ENCODE measurements at places on chromosomes 7 and 10.

DNA sequence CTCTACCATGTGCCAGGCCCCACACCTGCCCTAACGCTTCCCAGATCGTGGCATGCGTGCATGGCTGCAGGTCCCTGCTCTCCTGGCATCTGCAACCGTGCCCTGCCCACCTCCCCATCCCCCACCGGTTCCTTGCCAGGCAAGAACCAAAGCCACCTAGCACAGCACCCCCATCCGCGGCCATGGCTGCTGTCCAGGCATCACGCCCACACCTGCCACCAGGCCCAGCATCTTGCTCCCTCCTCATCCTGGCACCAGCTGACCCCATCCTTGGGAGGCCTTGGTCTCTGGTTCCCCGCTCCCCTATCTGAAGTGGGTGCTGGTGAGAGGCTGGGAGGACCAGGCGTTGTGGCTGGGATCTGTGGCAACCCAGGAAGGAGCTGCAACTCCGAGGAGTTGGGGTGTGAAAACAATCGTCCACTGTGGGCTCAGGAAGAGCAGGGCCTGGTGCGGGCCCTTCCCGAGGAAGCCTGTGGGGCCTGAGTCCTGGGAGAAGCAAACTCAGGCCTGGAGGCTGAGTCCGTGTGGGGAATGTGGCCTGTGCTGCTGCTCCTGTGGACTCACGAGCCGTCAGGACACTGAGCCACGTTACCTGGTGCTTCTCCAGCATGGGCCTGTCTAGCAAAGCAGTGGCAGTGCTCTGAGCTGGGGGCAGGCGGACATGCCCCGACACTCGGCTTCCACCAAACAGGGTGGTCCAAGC lies 417.1 kb downstream of the DNAJB6 start:
- DNase-seq: no peak

GRCh38 chr7:24715661-24716479 lies 41.4 kb downstream of the GSDME start:
- peak; percentile 10 for DNase-seq

GRCh38 chr7:94239661-94240234 lies 154.9 kb upstream of the COL1A2 start:
- DNase-seq: no peak

GRCh38 chr7:128741491-128741890 lies 2.3 kb downstream of the CALU start:
- no peak for DNase-seq

- DNase-seq: no peak
Observed at GRCh38 chr7:103075337-103075918, 488 bp downstream of the ARMC10 start.

DNA sequence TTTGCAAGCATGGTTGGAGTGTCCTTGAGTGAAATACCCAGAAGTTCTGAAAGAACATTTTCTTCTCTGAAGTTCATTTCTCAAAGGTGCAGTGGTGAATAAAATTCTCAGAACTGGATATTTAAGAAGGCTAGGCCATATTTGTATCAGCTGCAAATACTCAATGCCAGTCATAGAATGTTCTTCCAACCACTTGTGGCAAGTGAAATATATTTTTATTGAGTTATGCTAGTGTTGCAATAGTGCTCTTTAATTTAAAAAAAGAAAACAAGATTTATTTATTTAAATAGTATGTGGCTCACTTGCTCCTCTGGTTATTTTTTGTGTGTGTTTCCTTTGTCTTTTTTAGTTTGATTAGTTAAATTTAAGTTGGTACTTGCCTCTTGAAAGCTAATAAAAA lies 64.5 kb downstream of the PALS2 start:
- DNase-seq: no peak

DNA sequence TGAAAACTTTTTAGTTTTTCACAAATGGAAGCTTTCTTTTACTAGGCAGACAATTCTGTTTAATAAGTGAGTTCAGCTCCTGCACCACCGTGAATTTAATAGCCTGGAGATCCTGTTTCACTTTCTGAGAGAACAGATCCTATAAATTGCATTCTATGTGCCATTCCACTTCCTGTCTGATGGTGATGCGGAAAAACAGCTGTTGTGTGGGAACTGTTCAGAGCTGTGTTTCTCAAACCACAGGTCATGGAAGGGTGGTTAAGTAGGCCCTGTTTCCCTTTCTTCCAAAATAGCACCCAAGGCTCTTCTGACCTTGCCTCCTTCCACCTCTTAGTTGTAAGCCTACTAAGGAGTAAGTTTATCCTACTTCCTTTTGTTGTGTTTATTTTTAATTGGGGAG lies 97.2 kb upstream of the DKK1 start:
- DNase-seq: no peak

DNA sequence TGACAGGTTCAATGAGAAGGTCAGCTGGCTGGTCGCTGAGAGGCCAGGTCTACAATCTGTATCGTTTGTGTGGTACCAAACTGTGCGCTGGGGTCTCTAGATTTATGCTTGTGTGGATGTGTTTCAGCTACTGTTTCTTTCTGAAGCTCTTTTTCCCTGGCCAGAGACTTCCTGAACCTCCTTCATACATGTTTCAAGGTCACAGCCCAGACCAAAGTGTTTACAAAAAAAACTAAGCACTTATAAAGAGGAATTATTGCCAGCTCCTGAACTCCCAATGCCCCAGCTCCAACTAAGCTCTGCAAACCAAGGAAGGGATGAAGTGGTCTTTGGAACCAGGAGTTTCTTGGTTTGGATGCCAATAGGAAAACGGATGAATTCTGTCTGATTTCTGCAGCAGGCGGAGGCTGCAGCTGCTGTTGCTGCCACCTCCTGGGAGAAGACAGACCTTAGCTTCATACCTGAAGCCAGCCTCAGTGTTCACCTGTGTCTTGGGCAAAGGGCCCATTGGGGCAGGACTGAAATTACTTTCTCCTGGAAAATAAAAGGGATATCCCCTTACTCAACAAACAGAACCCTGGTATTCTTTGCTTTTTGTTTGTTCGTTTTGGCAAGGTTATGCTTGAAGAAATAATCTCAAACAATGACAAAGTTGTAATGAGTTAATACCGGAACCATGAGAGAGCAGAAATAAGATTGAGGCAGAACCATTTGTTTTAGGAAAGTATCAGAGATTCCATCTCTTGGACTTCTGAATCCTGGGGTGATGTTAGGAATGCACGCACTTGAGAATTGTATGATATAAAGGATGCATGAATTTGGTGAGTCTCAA lies 24.6 kb upstream of the MKLN1 start:
- no peak for DNase-seq

DNA sequence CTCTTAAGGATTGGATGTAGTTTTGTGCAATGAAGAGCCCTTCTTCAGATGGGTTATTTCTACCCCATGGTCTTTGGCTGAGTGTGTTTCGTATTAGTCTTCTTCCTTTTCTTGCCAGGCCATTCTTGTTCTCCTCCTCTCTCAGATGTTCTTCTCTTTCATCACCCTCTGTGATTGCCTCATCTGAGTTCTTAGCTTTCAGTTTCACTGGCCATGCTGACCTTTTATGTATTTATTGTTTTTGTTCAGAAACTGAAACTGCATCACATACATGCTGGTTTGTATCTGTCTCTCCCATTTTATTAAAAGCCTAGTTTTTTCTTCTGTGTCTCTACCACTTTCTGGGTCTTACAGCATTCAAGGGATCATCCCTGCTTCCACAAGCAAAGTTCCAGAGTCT lies 21.7 kb upstream of the PCGF5 start:
- no peak for DNase-seq

- DNase-seq: no peak
Observed at GRCh38 chr10:111360260-111360925, 283.6 kb downstream of the ADRA2A start.

DNA sequence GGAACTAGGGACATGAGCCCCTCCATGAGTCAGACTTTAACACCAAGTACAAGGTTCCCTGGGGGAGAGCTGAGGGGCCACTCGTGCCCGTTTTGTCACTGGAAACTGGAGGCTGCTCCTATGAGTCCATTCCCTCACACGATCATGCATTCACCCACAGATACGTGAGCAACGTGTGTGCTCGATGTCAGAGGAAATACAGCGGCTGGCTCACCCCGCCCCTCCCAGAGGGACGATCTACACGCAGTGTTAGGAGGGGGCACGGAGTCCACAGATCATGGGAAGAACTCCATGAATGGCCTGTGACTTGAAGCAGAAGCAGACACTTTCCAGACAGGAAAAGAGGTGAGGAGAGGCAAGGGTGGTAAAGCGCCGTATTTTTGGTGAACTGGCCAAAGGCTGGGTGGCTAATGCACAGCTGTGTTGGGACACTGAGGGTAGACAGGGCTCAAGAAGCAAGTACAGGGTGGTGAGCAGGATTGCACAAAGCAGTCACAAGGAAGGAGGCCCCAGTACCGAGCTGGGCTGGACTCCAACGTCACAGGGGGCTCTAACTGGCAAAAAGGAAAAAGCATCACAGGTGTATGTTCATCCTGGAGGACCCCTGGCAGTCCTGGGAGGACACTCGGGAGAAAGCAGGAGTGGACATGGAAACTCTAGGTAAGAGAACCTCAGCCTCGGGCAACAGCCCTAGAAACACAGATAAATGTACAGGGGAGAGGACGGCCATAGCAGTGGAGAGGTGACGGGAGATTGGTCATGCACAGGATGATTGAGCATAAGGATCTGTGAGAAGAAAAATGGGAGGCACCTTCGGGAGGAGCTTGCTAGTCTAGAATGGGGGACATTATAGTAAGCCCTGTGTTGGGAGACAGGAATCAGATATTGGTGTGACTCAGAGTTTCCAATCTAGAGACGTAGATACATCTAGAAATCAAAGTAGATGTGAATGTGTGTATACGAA lies 41.2 kb downstream of the TNS3 start:
- DNase-seq: no peak

GRCh38 chr7:28986028-28986764 lies 28.1 kb upstream of the TRIL start:
- no peak for DNase-seq

GRCh38 chr7:38512704-38513103 lies 118.5 kb downstream of the AMPH start:
- no peak for DNase-seq

GRCh38 chr10:124160176-124160575 lies 66.8 kb upstream of the CHST15 start:
- DNase-seq: no peak

DNA sequence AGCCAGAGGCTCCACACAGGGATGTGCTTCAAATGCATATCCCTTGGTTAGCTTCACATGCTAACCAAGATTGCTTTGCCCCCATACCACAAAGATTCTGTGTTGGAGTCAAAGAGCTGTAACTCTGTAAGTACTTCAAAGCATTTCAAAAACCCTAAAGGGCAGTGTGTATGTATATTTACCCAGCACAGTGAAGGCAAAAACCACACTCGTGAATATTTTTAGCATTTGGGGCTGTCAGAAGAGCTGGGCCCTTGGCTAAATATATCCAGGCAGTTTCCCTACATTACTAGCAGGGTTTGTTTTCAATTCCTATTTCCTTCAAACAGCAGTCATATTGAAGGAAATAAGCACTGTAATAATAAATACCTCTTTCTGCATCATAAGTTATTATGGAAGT lies 84.2 kb upstream of the STEAP1B start:
- DNase-seq: no peak

- no peak for DNase-seq
Observed at GRCh38 chr7:157568106-157568769, 231.4 kb downstream of the DNAJB6 start.

GRCh38 chr10:79221110-79222051 lies 125.9 kb upstream of the PPIF start:
- DNase-seq: no peak

- DNase-seq: no peak
Observed at GRCh38 chr10:90614631-90615030, 243.2 kb downstream of the HTR7 start.

DNA sequence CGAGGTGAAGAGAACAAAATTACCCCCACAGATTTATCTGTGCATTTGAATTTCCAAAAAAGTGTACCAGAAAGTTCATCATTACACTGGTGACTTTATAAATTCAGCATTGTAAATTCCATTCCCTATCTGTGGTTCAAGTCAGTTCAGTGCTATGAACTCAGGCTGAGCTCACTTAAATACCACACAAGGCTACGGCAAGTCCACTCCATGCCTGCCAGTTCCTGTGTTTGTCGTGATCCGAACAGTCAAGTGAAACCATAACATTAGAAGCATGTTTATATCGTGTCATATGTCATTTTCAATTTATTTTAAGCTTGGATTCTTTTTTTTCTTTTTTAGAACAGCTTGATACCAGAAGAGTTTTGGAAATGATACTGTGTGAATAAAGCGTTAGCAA lies 14.8 kb downstream of the MBL2 start:
- no peak for DNase-seq

DNA sequence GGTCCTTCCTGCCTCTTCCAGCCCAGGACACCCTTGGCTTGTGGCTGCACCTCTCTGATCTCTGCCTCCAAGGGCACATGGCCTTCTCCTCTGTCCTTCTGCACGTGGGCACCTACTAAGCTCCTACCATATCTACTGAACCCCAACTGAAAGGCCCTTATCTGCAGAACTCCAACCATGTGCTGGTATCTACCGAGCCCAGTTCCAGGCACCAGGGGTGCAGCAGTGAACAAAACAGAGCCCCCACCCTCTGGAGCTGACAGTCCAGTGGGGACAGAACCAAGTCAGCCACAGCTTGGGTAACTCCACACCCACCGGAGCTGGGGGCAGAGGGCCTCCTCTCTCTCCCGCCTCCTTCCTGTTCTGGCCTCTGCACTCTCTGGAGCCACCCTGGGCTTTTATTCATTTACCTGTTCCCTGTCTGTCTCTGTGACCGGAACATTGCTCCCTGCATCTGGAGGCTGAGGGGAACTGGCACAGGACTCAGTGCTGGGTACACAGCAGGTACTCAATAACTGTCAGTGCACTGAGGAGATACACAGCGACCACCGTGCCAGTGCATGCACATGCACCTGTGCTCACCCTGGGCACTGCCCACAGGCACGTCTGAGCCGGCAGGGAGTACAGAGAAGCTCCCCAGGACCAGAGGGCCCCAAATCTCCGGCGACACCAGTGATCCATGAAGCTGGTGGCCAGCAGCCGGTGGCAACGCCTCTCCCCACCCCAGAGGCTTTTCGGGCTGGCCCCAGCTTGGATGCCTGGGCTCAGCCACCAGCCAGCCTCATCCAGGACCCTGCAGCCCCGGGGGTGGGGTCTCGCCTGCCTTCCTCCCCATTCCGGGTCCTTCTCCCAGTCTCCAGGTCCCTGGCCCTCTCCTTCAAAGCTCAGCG lies 2.0 kb downstream of the MICALL2 start:
- no peak for DNase-seq

DNA sequence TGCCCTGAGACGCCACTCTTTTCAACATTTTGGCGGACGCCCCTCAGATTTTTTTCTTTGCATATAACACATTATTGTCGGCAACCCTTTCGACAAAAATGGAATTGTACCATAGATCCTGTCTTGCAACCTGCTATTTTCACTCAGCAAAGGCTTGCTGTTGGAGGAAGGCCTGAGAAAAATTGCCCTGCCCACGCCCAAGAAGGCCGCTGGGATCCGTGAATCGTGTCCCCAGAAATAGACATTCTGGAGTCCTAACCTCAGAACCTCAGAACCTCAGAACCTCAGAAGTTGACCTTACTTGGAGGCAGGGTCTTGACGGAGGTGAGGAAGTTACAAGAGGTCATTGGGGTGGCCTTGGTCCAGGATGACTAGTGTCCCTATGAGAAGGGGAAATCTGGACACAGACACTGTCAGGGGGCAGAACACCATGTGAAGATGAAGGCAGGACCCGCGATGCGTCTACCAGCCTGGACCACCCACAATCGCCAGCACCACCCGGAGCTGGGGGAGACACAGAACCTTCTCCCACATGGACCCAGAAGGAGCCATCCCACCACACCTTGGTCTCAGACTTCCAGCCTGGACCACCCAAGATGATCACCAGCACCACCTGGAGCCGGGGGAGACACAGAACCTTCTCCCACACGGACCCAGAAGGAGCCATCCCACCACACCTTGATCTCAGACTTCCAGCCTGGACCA lies 19.1 kb upstream of the DNAAF5 start:
- no peak for DNase-seq

GRCh38 chr7:35754741-35755140 lies 46.1 kb upstream of the SEPTIN7 start:
- DNase-seq: no peak
